DMS 273 treated with DMSO at 0.1 percent for 48 hours (cell line): ENCODE measurements at places on chromosomes 3 and 15.

DNA sequence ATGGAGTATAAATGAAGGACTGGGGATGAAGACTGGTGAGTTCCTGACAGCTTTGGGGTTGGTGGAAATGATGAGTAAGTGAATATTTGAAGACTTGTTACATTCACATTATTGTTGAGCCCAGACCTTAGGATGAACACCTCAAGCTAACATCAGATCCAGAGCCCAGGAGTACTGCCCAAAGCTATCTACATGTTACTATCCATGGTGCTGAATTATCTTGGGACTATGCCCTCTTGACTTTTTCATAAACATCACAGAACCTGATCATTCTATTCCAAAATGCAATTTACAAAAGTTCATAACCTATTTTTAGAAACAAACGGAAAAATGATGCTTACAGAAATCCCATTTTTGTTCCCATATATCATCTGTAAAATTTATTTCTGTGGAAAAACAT, 613.3 kb downstream of the TUSC7 start:
- no peak for DNase-seq

GRCh38 chr3:33363113-33363800, 76.9 kb downstream of the UBP1 start:
- DNase-seq = no peak

GRCh38 chr3:4838621-4839022, 140.6 kb upstream of the BHLHE40 start:
- DNase-seq = no peak

- no peak for DNase-seq
These were observed 70.6 kb downstream of the GAP43 start for GRCh38 chr3:115693868-115694267.

GRCh38 chr3:101091489-101091888, 98.3 kb upstream of the ABI3BP start:
- no peak for DNase-seq
